ENCODE measurements at places on chromosomes 7 and 10.
A peak's percentile ranks its signal among the peaks of the same experiment; 100 is the strongest.

- no peak for DNase-seq
Measured at GRCh38 chr7:2005786-2006185, 227.0 kb downstream of the MAD1L1 start.

GRCh38 chr7:156842740-156843140 lies 50.2 kb downstream of the LMBR1 start:
- no peak for DNase-seq

GRCh38 chr7:95476904-95477594 lies 8.7 kb upstream of the ASB4 start:
- DNase-seq = peak; percentile 66

DNA sequence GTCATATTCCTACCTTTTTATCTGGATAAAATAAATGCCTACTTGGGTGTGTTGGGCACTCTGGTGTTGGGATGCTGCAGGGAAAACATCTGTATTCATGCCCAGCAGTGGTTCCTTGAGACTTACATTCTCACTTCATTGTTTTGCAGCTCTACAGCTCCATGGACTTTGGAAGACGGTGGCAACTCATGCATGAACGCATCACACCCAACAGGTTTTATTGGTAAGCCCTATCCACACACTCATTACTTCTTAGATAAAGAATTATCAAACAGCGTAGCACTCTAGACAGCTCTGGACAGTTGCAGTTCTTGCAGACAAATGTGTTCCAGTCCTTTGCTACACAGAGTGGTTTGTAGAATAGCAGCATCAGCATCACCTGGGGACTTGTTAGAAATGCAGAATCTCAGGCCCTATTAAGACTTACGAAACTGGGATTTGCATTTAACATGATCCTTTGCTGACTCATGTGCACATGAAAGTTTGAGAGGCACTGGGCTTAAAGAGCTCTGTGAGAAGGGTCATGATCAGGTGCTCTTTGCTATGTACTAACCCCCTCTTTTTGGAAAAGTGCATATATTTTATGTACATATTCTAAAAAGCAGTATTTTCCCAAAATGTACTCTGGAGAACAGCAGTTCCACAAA lies 401.9 kb downstream of the SORCS3 start:
- no peak for DNase-seq

DNA sequence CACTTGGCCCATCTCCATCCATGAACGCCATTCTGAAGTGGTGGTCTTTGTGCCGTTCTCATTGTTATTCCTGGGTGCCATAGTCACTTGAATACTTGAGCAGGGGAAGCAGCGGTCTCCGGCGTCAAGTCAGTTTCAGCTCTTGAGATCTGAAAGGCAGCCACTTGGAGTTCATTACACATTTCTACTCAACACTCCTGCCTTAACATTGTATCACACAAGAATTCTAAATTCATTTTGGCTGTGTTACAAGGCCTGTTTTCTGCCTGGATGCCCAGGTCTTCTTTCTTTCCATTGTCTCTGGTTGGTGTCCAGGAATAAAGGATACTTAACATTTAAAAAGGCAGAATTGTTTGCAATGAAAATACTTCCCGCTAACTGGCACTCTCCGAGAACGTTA lies 69.0 kb upstream of the RAB11FIP2 start:
- no peak for DNase-seq

DNA sequence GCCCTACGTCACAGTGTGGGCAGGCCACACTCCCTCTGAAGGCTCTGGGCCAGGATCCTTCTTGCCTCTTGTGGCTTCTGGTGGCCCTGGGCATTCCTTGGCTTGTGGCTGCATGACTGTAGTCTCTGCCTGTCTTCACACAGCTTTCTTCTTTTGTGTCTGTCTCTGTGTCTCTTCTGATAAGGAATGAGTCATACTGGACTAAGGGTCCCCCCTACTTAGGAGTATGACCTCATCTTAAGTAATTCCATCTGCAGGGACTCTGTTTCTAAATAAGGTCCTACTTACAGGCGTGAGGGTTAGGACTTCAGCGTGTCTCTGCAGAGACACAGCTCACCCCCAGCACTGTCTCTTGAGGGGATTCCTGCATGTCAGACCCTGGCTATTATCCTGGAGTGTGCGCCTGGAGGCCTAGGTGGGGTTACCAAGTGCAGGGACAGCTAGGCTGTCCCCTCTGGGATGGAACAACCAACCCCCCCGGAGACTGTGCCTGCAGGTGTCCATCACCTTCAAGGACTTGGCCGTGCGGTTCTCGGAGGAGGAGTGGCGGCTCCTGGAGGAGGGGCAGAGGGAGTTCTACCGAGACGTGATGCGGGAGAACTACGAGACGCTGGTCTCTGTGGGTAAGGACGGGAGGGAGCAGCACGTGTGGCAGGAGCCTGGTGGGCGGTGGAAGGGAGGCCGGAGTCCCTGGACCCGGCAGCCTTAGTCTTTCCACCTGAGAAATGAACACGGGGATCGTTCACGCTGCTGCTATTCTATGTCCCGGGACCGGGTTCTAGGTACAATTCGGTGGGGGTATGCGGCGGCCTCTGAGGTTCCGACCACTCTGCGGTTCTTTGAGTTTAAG lies 54.1 kb downstream of the ZNF467 start:
- peak; percentile 80 for DNase-seq

DNA sequence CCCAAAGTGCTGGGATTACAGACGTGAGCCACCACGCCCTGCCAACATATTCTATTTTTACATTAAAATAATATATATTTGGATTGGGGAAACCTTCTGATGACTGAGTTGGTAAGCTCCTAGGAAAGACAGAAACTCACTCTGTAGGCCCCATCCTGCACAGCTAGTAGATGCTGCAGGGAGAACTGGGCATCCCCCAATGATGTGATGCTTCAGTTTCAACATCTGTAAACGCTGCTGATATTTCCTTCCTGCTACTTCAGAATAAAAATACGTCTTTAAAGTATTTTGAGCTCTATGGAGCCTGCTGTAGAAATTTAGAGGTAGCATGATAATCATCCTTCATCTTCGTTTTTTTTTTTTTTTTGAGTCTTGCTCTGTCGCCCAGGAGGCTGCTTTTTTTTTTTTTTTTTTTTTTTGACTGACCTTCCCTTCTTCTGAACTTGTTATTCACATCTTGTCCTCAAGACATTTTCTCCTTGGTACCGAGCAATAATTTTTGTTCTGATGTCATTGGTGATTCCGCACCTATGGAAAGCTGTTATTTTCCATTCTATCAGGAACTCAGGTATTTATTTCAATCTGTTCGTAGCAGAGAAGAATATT lies 21.8 kb upstream of the INPP5F start:
- no peak for DNase-seq

DNA sequence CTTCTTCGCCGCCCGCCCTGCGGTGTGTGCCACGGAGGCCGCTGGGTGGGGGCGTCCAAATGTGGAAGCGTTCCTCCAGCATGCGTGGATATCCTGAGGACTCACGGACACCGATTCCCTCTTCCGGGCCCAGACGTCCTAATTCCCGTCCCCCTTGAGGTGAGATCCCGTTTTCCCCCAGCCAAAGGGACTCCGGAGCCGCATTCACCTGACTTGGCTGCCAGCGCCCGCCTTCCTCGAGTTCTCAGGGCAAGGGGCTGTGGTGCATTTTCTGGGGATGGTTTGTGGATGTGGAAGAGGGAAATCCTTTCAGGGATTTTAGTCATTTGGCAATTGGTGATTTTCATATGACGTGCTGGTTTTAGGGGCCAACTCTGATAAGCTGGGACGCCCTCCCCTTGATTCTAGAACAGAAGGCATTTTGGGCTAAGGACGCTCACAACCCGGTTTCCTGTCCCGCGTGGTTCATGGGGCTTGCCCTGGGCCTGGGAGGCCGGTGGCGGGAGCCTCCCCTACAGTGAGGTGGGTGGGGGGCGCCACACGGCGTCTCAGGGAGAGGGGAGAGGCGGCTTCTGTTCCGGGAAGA lies 165.4 kb downstream of the ACTR3B start:
- DNase-seq = no peak

DNA sequence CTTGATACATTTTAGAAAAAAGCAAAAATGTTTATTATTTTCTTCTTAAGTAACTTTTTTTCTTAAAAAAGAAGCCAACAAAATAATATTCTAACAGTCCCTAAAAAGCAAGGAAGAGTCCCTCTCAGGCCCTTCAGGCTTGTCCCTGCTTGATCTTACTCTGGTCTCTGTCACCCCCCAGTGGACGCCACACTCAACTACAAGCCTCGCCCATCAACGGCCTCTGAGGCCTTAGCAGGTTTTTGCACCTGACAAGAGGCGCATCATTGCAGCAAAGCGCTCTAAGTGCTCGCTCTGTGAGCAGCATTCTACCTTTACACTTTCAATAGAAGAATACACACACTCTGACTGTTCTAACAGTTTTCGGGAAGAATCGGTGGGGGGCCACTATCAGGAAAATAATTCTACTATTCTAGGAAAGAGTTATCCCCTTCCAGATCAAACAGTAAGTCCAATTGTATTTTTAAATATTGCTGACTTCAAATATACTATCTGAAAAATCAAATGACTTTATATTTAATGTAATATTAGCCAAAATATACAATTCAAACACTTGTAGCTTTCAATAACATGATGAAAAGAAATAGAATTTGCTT lies 139.2 kb downstream of the USP6NL start:
- DNase-seq = peak; percentile 38

GRCh38 chr10:33248638-33249037 lies 85.8 kb downstream of the NRP1 start:
- peak; percentile 94 for DNase-seq

GRCh38 chr7:18684916-18685315 lies 189.4 kb downstream of the HDAC9 start:
- peak; percentile 41 for DNase-seq

- peak; percentile 40 for DNase-seq
Measured at GRCh38 chr7:5282543-5283316, at the start of gene SLC29A4. SLC29A4 (plus strand) TSS chr7:5282943; CDS start chr7:5287817, 4,874 bp downstream.

DNA sequence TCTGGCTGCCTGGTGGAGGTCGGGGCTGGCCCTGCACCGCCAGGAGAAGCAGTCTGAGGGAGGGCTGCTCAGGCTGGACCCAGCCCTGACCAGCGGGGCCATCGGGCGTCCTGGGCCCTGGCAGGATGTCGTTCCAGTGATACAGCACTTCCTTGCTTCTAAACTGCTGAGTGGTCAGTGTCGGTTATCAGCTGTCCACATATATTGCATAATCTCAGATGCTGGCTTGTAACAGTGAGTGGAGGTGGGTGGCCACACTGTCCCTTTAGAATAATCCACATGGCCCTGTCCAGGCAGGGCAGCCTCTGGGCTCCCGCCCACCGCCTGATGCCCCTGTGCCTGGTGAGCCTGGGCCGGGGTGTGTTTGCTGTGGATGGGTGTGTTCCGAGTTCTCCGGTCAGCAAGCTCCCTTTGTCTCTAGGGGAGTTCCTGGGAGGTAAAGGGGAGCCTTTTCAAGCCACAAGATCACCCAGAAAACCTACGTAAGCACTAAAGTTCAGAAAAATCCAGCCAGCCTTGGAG lies 86.1 kb downstream of the LHPP start:
- no peak for DNase-seq

DNA sequence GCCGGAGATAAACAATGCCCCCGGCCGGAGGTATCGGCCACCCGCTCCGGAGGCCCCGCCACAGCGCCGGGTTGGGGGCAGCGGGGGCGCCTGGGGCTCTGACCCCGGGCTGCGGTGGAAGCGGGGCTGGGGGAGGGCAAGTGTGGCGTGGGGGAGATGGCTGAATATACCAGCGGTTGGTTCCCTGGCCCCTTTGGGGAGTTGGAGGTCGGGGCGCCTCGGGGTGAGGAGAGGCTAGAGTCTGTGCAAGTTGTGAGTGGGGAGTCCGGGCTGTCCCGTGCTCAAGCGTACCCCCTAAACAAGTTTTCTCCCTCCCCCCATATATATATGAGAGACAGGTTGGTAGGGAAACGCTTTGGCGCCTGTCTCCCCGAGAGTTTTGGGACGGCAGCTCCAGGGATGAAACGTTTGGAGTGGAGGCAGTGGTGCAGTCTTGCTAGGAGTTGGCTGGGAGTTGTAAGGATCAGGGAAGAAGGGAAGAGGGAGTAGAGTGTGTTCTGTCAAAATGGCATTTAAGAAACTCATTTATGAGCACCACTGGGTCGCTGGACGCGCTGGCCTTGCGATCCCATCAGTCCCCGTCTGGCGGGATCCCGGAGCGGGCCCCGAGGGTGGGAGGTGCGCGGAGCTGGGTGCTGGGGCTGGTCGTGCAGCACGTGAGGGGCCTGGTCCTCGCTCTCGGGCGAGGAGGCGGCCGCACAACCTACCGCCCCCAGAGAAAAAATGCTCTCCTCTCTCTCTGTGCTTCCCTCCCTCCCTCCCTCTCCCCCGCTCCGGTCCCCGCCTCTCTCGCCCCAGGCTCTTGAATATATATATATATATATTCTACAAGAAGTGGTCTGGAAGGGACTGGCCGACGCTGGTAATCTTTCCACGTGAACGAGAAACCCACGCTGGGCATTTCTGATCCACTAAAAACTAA lies 1.1 kb downstream of the TET1 start:
- DNase-seq = peak; percentile 61

- no peak for DNase-seq
Measured at GRCh38 chr7:15128716-15129115, 226.2 kb upstream of the DGKB start.

GRCh38 chr7:91993976-91994375 lies 53.3 kb downstream of the AKAP9 start:
- no peak for DNase-seq
